ENCODE measurements at places on chromosomes 2 and 18.

DNA sequence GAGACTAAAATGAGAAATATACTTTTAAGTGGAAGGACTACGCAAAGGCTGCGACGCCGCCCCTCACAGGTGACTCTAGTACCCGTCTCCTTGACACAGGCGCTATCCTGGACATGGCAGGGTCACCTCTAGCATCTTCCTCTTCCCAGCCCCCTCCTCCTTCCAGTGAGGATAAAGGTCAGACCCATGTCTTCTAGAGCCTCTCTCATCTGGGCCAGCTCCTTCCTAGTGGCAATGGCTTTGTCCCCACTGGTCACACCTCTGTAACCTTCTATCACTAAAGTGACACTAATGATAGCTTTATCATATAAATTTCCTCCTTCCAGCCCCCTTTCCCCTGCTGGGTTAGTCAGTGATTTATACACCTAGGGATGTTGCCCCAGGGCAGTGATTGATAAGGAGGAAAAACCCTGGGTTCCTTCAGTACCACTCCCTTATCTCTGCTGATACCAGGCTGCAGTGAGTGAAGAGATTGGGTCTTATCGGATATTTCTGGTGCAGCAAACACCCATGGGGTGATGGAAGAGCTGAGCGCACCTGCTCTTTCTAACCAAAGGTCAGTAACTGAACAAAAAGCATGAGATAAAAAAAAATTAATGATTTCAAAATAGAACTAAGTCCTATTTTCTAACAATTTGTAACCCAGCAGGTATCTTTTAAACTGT is 62.0 kb upstream of the FZD5 start:
- no peak for DNase-seq

GRCh38 chr18:28003451-28003850 is 173.5 kb downstream of the CDH2 start:
- peak; percentile 23 for DNase-seq

DNA sequence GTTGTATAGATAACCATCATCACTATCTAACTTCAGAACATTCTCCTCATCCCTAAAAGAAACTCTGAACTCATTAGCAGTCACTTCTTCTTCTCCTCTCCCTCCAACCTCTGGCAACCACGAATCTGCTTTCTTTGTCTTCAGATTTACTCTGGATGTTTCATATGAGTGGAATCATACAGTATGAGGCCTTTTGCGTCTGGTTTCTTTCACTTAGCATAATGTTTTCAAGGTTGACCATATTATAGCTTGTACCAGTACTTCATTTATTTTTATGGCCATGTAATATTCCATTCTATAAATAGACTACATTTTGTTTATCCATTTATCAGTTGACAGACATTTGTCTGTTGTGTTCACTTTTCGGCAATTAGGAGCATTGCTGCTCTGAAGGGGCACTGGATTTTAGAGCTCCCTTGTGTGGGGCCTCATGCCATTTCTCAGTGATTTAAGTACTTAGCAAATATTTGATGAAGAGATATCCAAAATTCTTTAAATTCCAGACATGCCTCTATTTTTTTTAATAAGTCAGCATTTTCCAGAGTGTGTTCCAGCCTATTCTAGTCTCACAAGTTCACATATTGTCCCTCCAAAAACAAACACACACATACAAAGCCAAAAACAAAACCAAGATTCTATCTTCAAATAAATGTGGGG is 22.5 kb upstream of the MAP3K20 start:
- no peak for DNase-seq

- no peak for DNase-seq
Measured at GRCh38 chr18:48680339-48681250, 141.8 kb downstream of the CTIF start.

GRCh38 chr2:145685383-145686050 is 1165.6 kb upstream of the ZEB2 start:
- no peak for DNase-seq

DNA sequence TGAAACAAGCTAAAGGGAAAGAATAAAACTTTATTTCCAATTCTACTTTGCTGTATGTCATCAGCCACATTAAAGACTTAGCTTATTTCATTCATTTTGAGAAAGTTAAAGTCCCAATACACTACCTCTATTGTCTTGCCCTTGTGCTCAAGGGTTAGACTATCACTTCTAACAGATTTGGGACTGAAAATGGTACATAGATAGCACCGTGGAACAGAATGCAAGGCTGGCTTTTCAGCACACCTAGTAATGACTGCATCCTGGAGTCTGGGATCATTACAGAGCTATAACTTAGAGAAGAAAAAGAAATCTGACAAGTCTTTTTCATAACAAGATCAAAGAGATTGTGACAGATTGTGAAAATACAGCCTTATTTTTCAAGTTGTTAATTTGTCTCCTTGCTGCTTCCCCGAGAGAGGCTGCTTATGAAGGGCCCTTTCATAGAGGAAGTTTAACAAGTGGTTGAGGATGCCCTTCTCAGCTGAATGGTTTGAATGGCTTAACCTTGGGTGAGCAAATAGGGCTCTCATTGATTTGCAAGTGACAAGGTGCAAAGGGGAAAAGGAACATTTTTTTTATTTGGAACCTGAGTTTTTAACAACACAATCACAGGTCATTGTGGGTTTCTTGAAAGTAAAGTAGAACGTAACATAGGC is 371.8 kb downstream of the EPHA4 start:
- no peak for DNase-seq

DNA sequence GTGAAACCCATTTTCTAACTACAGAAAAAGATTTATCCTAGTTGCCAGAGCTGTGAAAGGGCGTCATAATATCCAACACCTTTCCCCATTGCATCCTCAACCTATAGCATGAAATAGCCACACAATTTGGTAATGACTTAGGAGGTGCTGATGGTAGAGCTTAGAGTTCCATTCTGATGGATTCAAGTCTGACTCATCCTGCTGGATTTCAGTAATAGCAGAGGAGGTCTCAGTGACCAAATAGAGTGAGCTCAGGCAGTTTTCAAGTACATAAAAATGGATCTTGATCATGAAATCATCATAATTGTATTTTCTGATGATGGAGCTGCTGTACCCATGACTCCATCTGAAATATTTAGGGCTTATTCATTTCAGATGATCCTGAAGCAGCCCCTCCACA is 270.7 kb upstream of the KLHL29 start:
- DNase-seq = no peak

DNA sequence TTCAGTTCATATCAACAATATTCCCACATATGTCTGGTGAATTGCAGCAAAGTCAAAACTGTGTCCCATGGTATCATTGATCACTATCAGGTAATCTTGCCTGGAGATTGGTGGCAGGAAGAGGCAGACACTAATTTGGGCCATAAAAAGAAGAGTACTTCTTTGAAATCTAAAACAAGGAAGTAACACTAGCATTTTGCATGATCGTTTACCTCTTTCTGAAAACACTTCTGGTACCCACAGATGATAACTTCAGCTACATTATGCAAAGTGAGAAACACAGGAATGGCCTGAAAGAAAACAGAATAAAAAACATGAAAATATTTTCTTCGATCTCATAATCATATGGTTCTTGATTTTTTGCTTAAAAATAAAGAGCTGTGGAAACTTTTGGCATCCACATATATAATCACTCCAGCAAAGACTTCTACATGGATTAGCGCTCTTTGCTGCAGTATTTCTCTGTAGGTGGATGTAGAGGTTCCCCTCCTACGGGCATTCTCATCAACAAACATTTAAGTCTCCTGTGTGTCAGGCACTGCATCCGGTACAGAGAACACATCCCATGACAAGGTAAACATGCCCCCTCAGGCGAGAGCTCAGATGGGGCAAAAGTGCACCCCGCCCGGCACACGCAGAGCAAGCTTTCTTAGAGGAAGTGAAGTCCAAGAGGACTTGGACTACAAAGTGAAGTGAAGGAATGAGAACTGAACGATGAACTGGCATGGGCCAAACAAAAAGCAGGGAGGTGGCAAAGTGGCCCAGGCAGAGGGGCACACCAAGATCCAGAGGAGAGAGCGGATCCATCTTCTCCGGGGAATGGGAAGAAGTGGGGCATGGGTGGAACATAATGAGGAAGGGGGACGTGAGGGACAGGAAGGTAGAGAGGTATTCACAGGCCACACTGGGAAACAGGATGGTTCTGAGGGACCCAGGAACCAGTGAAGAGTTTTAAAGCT is 68.0 kb upstream of the RIOK3 start:
- no peak for DNase-seq

GRCh38 chr2:85584354-85584856 is at the start of gene VAMP5:
Gene VAMP5, plus strand, starts transcription at chr2:85584431. Its CDS starts 60 bp downstream, at chr2:85584491.
- DNase-seq = no peak

- DNase-seq = no peak
Measured at GRCh38 chr18:77082316-77082955, 50.1 kb downstream of the MBP start.

GRCh38 chr2:69390471-69390870 is 3.4 kb upstream of the GFPT1 start:
- no peak for DNase-seq

- DNase-seq = peak; percentile 24
Measured at GRCh38 chr18:52236131-52236530, 103.9 kb upstream of the DCC start.

GRCh38 chr18:7885865-7886264 is 318.7 kb downstream of the PTPRM start:
- no peak for DNase-seq

GRCh38 chr2:191030521-191031154 is 16.7 kb upstream of the STAT1 start:
- DNase-seq = no peak

DNA sequence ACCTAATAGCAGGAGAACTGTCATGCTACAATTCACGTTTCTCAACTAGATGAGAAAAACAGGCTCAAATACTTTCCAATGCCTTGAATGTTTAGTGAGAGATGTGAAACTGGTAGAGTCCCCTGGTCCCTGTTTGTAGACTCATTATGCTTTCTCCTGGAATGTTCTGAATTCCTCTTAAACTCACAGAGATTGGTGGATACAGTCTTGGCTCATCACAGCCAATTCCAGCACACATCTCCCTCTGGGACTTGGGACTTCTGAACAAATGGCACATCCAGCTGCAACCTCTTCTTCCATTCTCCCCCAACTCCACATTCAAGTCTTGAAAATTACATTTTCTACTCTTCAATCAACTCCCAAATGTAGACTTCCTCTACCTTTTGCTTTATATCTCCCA is 58.4 kb upstream of the NT5C1B start:
- DNase-seq = no peak

GRCh38 chr18:12409469-12409868 is 1.7 kb downstream of the PRELID3A start:
- DNase-seq = no peak

DNA sequence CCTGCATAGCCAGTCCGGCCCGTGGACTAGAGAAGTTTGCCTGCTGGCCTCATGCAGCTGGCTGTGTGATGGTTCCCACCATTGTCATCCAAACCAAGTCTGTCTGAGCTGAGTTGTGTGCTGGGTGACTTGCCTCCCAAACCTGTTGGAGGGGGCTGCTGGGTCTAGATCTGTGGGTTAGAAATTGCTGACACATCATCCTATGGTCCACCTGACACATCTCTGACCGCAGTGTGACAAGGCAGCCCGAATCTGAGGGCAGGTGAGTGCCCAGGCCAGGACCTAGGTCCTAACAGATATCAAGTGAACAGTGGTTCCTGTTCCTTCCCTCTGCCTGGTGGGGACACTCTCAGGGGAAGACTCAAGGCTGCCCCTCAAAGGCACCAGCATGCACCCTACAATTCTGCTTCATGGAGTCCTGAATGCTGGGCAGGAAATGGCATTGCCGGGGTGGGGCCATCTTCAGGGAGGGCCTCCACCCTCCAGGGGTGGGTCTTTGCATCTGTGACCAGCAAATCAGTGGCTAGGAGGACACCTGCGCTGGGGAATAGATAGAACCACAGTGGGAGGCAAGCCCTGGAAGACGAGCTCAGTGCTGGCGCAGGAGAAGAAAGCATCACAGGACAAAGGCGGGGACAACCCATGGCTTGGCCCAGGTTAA is 117.9 kb upstream of the ID2 start:
- no peak for DNase-seq

GRCh38 chr2:96468904-96469303 is 36.3 kb downstream of the NEURL3 start:
- no peak for DNase-seq

DNA sequence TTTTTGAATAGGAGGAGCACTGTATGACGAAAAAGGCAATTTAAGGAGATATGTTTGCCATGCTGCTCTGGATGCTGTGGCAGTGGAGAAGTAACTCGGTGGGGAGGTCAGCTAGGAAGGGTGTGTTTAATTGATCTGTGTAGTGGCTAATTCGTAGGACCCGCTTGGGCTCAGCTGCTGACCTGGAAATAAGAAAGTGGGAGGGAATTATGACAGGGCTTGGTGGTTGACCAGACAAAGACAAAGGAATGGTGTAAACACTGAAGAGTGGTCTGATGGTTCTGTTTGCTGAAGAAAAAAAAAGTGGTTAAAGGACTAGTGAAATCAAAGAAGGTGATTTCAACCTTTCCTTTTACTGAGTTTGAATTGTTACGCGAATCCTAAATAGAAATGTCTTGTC is 146.0 kb downstream of the MAP4K4 start:
- DNase-seq = no peak

DNA sequence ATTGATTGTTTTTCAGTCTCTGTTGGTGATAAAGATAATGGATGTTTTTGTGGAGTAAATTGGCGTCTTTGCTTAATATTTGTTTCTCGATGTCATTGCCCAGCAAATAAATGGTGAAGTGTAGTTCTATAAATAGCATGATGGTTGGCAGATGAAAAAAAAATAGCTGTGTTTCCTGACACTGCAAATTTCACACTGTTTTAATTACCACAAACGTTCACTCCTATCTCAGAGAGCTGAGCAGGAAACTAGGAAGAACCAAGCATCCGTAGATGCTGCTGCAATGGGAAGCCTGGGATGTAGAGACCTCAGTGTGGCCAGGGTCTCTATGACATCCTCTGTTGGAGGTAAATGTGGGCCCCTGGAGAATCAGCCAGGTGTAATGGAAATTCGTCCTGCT is 183.2 kb downstream of the CYRIA start:
- no peak for DNase-seq

DNA sequence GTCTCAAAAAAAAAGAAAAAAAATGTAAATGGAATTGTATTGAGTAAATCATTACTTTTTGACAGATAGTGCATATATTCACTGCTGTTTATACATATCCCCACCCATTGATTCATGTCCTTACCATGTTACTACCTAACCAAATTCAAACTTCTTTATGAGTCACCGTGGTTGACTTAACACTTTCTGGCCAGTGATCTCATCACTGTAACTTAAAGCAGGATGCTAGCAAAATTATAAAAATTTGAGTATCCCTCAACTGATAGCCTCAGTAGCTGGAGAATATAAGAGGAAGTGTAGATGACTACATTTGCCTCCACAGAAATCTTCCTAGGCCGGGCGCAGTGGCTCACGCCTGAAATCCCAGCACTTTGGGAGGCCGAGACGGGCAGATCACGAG is 13.4 kb downstream of the CNOT9 start:
- DNase-seq = peak; percentile 25

All from GM04504 (cell line).